ENCODE measurements at places on chromosomes 2 and 18.

DNA sequence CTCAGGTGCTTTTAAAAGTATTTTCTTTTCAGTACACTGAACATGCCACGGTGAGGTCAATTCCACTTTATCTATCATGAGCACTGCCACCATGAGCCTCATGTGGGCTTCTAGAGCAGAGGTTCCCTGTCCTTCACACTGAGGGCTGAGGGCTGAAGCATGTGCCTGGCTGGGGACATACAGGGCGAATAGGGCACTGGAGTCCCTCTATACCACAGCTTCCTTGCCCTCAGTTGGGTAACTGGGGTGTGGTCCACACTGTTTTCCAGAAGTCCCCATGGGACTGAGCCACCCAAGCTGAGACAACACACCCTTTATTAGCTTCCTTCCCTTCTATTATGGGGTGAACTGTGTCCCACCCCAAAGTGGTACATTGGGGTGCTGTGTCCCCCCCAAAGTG lies 172.2 kb upstream of the ID2 start:
- no peak for DNase-seq

DNA sequence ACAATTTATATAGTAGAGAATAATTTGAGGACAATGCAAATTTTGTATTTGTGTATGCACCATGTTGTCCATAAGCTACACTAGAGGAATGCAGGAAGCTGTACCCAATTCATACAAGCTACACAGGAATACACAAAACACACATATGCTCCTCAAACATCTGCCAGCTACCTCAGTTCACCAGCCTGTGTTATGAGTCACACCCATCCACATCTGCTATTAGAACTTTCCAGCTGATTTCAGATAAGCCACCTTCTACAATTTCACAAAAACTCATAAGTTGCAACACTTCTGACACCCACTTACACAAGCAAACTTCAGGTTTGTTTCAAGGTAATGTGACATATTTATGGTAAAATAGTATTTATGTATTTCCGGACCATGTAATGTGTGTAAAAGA lies 438.9 kb downstream of the SATB2 start:
- DNase-seq: no peak

- DNase-seq: no peak
Observed at GRCh38 chr2:30997979-30998378, 140.3 kb downstream of the GALNT14 start.

GRCh38 chr2:33333433-33333832 lies 143.0 kb upstream of the RASGRP3 start:
- DNase-seq: no peak

GRCh38 chr18:77749089-77749488 lies 499.4 kb downstream of the GALR1 start:
- DNase-seq: no peak

DNA sequence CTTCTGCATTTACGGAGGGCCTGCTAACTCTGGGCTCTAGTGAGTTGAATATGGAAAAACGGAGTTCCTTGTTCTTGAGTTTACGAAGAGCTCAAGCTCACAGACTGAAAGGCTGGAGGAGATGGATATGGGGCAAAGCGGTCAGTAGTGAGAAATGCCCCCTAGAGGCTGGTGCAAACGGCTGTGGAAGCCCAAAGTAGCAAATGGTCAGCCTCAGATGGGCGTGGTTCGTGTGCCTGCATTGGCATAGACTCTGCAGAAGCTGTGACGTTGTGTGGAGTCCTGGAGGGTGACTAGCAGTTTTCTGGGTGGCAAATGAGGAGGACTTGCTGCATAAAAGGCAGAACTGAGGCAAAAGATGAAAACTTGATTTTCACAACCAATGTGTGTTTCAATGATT lies 93.6 kb upstream of the TWIST2 start:
- DNase-seq: no peak

DNA sequence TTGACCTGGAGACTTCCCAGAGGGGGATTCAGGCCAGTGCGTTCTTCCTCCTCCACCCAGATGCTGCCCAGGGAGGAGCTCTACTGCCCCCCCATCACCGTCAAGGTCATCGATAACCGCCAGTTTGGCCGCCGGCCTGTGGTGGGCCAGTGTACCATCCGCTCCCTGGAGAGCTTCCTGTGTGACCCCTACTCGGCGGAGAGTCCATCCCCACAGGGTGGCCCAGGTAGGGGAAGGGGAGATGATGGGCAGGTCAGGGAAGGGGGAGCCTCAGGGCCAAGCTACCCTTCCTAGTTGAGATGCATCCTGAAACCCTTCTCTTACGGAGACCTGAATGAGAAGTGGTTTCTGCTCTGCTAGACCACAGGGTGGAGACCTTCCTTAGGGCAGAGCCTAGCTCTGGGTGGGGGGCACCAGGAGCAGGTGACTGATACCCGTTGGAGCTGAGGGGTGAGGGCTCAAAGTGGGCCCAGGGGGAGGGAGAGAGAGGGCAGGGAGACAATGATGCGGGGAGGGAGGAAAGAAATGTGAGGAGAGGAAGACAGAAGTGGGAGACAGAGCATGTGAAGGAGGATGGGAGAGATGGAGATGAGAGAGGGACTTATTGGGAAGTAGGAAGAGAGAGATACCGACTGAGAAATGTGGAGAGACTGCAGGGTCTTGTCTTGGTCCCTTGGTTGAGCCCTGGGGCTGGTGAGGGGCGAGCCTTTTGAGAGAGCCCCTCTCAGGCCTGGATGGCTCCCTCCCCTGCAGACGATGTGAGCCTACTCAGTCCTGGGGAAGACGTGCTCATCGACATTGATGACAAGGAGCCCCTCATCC lies 159.4 kb downstream of the DYSF start:
- no peak for DNase-seq

DNA sequence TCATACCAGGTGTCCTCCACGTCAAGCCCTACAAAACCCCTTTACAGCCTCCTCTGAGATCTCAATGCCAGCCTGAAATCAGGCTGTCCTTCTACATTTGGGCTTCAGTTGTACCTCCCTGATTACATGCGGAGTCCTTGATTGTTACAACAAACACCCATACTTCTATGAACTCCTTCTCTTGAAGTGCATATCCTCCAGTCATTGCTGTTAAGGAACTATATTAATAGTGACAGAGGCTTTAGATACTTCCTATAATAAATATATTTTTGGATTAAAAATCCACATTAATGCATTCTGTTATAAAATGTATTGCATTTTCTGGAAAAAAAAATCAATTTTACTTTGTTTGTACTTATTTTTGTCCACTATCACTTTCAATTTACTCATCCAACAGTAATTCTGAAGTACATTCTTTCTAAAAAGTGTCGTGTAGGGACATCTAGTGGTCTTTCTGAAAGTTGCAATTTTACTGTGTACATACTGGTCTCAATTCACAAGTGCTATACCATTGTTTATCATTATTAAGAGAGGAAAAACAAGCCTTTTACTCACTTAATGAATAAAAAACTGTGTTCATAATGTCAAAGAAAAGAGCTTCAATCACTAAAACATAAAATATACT lies 316.4 kb downstream of the DSEL start:
- no peak for DNase-seq

DNA sequence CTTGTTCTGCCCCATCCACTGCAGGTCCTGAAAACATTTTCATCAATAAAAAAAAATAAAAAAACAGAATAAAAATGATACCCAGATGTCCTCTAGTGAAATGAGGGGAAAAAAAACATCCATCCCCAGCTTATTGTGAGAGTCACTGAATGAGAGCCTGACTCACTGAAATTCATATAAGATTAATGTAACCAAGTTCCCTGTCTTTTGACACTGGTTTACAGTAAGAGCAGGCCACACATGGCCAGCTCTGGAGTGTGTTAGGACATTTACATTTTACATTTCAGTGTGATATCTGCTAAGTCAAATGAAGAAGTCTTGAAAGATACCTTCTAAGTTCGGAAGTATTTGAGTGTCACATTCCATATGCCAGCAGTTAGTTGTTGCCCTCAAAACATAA lies 21.1 kb upstream of the IL18R1 start:
- DNase-seq: no peak

GRCh38 chr2:230669386-230669950 lies 43.2 kb upstream of the CAB39 start:
- DNase-seq: no peak

DNA sequence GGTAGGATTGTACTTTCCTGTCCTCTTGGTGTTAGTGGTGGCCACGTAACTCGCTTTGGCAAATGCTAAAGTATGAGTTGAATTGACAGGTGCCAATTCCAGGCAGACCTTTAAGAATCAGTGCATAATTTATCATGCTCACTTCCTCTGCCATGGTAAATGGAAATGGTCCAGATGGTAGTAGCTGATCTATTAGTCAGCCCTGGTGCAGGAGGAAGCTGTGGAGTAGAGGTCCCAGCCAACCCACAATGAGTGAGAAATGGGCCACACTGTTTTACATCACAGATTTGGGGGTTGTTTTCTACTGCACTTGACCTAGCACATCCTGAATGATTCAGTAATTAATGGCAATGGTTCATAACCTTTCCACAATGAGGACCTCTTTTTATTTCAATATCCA lies 104.4 kb downstream of the RGPD3 start:
- DNase-seq: no peak

GRCh38 chr18:29862824-29863223 lies 1179.7 kb downstream of the DSC3 start:
- DNase-seq: no peak

DNA sequence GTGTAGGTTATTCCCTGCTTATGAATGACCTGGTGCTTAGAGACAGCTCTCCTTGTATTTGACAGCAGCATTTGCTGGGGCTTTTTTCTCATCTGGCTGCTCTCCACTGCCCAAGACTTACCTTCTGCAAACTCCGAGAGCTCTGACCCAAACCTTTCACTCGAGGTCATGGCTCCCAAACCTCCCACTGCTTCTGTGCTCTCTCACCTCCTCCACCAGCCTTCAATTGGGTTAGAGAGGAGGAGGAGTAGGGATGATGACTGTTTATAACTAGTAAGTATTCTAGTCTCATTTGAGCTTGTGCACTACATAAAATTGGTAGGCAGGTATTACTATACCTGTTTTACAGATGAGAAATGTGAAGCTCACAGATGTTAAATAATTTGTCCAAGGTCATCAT lies 40.1 kb downstream of the LIMS1 start:
- DNase-seq: no peak

DNA sequence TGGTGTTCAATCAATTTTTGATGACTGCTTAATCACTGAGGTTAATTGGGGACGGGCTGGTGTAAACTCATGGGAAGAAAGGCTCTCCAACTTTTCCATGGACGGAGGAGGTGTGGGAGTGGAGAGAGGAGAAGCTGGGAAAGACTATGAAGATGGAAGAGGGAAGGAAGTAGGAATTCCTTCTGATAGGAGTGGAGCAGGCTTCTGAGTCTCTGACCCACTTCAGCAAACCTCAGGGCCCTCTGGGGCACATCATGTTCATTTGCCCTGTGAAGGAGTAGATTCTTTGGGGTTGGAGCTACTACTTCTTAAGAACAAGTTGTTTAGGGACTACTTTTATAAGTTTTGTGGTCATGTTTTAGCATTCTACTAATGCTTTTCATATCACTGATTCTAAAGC lies 87.0 kb upstream of the MAP4K3 start:
- DNase-seq: no peak

DNA sequence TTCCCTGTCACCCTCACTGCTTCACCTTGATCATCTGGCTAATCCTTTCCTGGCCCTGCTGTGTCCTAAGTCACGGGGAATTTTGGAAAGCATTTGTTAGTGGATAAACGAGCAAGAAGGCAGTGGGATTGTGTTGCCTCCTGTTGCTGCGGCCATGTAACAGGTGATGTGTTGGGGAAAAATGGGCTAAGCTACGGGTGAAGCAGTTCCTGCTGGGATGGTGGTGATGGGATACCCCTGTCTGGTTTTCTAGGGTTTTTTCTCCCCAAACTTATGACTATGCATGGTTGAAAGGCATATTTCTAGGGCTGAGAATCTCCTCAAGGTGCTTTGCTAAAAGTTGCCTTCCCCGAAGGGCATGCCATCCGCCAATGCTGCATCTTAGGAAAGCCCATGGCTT lies 68.1 kb downstream of the WDSUB1 start:
- DNase-seq: no peak

DNA sequence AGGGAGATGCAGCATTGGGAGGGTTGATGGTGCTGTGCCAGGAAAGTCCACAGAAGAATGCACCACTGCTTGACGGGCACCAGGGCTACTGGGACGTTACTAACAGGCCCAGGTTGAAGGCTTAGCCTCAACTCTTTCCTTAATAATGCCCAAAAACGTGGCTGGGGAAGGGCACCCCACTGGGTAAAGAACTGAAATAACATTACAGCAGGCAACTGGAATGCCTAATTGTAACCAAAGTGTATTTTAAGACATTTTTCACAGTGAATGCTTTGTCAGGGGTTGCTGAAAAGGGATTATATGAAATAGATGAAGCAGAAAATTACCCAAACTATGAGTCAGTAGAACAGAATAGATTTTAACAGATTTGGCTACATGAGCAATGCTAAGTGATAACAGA lies 191.3 kb downstream of the CMPK2 start:
- DNase-seq: no peak

GRCh38 chr18:13614641-13615288 lies 111.6 kb downstream of the FAM210A start:
- no peak for DNase-seq

DNA sequence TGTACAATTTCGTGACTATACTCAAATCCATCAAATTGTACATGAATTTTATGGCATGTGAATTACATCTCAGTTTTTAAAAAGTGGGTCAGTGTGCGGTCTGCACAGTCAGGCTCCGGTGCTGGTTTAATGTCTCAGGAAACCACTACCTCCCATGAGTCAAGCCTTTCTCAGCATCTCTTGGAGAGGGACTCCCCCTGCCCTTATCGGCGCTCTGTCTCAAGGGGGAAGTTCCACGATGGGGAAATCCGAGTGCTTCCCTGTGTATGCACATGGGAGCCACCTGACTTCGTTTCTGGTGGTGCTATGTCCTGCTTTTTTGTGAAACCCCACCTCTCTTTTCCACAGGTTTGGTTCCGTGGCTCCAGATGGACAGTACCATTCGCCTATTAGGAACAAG lies 72.5 kb downstream of the ACOXL start:
- no peak for DNase-seq

All from 8988T (cell line).